ENCODE measurements at places on chromosomes 4 and X.
A peak's percentile ranks its signal among the peaks of the same experiment; 100 is the strongest.

- no peak for DNase-seq
Measured at GRCh38 chr4:187271848-187272247, 548.2 kb upstream of the FAT1 start.

DNA sequence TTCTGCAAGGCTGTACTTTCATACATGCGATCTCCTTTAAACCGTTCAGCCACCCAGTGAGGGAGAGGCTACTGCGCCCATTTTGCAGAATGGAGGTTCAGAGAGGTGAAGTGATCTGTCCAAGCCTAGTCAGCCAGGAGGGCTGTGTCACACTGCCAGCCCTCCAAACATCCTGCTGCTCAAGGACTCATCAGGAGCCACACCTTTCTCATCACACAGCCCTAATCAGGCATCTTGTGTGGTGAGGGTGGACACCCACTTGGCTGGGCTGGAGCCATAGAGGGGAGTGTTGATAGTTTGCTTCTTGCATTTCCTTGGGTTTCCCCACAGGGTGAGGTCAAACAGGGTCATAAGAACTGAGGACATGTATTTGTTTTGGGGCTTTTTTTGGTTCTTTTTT, 5.4 kb upstream of the CXCR3 start:
- DNase-seq: no peak

DNA sequence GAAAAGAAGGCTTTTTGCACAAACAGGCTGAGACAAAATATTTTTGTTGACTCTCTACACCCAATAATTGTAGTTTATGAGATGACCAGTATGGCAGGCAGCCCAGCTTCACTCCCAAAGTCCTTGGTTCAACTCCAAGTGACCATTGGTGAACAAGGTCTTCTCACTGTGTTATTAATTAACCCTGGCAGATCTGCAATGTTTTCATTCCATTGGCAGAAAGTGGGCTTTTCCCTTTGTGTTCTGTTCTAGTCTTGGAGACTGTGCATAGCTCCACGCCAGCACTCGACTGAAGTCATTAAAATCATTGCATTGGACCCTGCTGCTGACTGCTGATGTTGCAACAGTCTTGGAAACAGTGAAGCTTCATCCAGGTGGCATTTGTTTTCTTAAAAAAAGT, 277.3 kb upstream of the HAND2 start:
- DNase-seq: peak; percentile 60

- no peak for DNase-seq
Measured at GRCh38 chr4:55367084-55367722, 21.2 kb downstream of the SRD5A3 start.

- DNase-seq: no peak
Measured at GRCh38 chr4:8435656-8436121, 4.8 kb downstream of the ACOX3 start.

DNA sequence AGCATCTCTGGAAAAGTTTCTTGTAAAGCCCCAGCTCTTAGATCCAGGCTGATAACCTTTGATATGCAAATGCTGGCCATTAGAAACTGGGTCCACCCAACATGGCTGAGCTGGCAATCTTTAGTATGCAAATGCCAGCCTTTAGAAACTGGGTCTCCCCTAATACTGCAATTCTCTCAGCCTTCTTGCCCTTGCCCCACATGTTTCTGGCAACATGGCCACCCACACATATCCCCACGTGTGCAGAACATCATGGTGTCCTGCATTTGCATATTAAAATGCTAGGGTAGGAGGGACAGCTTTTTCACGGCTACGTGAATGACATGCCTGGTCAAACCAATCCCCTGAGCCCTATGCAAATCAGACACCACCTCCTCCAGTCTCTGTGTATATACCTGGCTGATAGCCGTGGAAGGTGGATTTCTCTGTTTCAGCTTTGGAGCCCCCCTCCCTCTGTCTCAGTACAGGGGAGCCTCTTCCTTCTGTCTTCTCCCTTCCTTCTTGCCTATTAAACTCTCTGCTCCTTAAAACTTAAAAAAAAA, 344.0 kb upstream of the NWD2 start:
- no peak for DNase-seq

DNA sequence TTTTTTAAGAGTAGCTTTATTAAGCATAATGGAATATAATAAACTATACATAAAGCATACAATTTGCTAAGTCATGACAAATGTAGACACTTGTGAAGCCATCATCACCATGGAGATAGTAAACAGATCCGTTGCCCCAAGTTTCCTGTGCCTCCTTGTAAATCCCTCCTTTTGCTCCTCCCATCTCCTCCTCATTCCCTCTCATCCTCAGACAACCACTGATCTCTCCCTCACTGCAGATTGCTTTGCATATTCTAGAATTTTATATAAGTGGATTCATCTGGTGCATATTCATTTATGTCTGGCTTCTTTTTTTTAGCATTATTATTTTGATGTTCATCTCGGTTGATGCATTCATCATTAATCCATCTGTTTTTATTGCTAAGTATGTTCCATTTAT, 67.0 kb downstream of the CYTL1 start:
- no peak for DNase-seq

DNA sequence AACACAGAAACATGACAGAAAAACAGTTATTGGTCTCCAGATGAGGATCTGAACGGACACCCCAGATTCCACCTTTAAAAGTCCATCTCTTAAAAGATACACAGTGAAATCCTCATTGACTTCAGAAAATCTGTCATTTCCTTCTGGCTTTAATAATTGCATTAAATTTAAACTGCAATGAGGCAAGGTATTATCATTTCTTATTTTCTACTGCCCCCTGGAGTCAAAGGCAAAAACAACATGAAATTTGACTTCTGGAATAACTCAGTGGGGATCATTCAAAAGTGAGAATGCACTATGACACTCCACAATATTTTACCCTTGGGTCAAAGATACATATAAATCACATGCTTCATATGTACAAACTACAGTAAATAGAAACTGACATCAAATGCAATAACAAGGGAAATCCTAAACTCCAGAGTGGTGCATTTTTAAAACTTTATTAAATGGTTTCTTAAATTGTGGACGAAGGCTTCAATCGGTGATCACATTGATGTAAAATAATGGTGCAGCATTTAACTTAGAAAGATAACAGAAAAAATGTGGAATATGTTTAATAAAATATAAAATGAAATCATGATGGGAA, 56.4 kb upstream of the SPANXN1 start:
- DNase-seq: no peak

DNA sequence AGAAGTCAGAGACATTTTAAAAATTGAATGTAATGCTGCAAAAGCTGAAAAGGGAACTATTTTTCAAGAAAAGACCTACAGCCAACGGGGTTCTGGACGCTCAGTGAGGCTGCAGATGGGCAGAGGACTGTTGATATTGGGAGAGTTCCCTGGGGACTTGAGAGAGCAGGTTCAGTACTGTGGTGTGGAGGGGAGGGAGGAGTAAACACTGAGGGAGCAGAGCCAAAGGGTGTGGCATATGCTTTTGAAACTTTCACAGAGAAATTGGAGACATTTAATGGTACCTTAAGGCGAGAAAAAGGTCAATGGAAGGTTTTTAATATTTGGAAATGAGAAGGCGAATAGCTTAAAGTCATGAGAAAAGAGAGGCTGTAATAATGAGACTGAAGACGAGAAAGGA, 62.2 kb upstream of the GPM6A start:
- no peak for DNase-seq

DNA sequence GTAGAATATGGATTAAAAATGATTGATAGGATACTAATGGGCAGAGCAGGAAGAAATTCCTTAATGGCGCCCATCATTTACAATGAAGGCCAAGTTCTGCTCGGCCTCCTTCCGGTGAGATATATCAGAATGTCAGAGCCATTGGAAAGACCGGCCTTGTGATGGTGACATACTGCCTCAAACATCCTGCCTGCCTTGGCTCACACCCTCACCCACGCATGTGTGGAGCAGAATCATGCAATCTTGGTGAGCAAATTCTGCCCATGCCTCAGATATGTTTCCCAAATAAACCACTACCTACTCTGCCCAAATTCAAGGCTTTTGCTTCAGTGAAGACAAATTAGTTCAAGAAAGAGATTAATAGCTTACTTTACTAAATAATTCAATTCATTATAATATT, 163.3 kb downstream of the MID1 start:
- no peak for DNase-seq

- no peak for DNase-seq
Measured at GRCh38 chrX:7435822-7436221, 287.9 kb upstream of the PUDP start.

- peak; percentile 53 for DNase-seq
Measured at GRCh38 chr4:41142376-41143310, 71.7 kb downstream of the APBB2 start.

GRCh38 chr4:77797239-77797638, 21.9 kb downstream of the CNOT6L start:
- peak; percentile 43 for DNase-seq

DNA sequence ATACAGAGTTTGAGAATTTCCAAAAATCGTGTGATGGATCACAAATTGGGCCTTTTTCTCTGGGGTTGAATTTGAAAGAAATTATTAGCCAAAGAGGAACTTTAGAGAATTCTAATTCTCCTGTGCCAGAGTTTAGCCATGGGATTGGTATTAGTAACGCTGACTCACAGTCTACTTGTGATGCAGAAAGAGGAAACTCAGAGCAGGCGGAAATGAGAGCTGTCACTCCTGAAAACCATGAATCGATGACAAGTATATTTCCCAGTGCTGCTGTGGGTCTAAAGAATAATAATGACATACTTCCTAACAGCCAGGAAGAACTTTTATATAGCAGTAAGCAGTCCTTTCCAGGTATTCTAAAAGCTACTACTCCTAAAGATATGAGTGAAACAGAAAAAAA, 64.9 kb downstream of the N4BP2 start:
- peak; percentile 57 for DNase-seq

DNA sequence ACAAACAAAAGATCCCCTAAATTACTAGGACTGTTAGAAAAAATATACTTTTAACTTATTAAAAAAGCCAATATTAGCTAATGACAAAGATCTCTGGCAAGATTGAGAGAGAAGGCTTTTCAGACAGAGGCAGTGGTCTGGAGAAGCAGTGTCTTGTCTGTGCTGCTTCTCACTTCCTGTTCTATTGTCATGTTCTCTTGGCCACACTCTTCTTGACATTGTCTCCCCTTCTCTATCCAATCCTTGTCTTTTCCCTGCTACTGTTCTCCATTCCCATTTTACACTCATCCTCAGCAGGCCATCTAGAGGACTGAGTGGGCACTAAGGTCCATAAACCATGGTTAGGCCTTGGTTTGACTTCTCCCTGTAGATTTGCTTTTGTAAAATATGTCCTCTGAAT, 14.0 kb upstream of the TAPT1 start:
- DNase-seq: no peak

DNA sequence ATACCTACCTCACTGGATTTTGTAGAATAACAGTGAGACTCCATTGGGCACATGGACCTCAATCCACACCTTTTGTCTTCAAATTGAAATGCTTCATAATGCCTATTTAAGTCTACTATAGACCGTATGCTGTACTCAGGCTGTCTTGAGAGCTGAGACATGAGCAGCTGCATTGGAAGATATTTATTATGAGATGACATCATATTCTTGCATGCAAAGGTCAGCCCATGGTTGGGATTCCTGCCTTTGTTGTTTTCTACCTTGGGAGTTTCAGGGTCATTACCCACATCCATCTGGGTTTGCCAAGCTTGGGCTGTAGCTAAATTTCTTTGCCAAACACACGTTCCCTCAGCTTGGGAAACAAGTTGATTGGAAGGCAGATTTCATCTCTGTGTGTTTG, 33.2 kb upstream of the MAMLD1 start:
- no peak for DNase-seq

DNA sequence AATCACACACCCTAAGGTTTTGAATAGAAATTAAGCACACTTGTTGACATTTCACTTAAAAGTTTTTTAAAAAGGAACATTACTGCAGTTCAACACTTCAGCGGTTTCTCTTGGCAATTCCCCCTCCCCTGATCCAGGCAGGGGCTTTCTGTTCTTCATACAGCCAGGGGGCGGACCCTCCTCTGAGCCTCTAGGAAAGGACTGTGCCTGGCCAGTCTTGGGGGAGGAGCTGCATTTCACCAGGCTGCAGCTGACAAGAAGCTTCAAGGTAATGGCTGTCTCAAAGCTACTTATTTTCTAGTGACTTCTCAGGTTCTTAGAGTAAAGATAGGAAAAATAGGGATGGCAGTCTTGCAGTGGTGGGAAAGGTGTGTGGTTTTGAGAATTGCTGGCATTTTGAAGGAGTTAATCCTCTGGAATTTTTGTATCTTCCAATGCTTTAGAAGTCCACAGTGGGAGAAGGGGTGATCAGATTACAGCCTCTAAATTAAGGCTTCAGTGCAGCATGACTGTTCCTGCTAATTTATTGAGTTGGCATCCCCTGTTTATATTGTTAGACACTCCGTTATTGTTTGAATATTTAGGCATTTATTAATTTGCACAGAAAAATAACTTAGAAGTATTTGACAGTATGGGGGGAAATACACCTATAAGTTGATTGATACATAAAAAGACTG, 33.5 kb downstream of the PWWP3B start:
- DNase-seq: no peak

GRCh38 chrX:123803331-123803983, 56.4 kb upstream of the XIAP start:
- peak; percentile 36 for DNase-seq

- DNase-seq: no peak
Measured at GRCh38 chr4:108813261-108813660, 50.4 kb upstream of the ETNPPL start.

GRCh38 chr4:26889356-26889755, 28.7 kb downstream of the STIM2 start:
- no peak for DNase-seq

DNA sequence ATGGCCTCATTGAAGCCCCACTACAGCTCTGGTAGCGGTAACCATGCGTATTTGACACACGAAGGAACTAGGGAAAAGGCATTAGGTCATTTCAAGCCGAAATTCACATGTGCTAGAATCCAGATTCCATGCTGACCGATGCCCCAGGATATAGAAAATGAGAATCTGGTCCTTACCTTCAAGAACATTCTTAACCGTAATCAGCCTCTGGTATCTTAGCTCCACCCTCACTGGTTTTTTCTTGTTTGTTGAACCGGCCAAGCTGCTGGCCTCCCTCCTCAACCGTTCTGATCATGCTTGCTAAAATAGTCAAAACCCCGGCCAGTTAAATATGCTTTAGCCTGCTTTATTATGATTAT, 876 bp downstream of the HPRT1 start:
- DNase-seq: no peak

GRCh38 chr4:48197643-48198237, 63.7 kb upstream of the TXK start:
- DNase-seq: no peak

All from skeletal muscle cell (primary cell).